ENCODE measurements at places on chromosomes 13 and 19.

- DNase-seq, result no peak
Observed at GRCh38 chr19:17209126-17210036, 5.8 kb upstream of the USE1 start.

DNA sequence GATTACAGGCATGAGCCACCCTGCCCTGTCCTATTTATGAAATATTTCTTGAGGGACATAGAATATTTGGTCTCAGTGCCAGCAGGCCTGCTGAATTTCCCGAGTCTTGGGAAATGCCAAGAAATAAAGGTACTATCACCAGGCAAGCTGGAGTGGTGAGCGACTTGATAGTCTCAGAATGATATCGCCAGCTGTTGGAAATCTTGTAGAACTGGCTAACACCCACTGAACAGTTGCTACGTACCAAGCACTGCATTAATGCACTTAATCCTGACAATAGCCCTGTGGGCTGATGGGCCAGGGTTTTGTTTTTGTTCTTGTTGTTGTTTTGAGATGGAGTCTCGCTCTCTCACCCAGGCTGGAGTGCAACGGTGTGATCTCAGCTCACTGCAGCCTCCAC lies 42.2 kb upstream of the MRI1 start:
- DNase-seq, result no peak

DNA sequence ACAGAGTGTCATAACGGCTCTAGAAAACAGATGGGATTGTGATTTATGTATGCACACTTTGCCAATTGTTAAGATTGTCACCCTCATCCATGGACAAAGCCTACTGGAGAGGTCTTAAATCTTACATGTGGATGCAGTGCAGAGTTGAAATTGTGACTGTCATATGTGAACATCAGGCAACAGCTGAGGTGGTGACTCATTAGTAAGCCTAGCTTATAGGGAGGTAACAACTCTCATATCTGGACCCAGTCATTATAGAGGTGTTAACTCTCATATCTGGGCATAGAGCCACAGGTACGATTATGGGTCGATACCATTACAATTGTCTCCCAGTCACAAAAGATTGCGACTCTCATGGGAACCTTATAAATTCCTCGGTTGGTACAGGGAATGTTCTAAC lies 29.8 kb upstream of the ZNF254 start:
- no peak for DNase-seq

DNA sequence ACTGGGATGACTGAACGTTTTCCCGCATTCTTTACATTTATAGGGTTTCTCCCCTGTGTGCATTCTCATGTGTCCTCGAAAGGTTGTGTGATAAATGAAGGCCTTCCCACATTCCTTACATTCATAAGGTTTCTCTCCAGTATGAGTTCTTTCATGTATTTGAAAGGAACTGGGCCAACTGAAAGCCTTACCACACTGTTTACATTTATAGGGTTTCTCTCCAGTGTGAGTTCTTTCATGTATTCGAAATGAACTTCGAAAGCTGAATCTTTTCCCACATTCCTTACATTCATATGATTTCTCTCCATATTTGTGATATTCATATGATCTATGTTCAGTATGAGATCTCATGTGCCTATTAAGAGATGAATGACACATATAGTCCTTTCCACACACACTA lies 19.4 kb downstream of the ZNF709 start:
- DNase-seq, result no peak

GRCh38 chr13:37412241-37412921 lies 186.2 kb downstream of the POSTN start:
- no peak for DNase-seq

DNA sequence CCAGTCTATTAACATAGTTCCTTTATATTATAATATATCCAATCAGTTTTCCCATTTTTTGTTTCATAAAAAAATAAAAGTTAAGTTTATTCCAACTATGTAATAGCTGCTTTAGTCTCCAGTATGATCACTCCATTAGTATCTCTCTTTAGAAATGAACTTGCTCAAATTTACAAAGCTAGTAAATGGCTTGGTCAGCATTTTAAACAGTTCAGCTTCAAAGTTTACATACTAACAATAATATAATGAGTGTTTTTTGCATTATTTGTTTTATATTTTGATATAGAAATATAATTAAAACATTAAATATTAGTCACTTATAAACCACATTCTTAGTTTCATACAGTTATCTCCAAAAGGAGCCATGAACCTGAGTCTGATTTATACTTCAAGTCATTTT lies 1073.8 kb downstream of the SLITRK5 start:
- no peak for DNase-seq

DNA sequence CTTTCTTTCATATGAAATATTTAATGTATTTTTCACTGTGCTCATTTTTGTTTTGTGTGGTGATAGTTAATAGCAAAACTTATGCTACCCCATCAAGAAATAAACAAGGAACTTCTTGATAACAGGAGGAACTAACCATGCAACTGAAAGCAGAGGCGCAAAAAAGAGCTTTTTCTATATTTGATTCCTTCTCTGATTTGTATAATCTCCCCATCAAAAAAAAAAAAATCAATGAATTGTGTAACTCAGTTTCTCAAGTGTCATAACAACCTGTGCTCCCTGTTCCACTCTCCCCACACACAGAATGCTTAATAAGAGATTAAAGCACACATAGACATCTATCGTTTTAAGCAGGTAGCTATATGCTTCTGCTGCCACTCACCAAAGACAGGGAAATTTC lies 67.3 kb upstream of the MED4 start:
- DNase-seq, result no peak

GRCh38 chr19:47274891-47275761 lies 441 bp downstream of the INAFM1 start:
- DNase-seq, result no peak

DNA sequence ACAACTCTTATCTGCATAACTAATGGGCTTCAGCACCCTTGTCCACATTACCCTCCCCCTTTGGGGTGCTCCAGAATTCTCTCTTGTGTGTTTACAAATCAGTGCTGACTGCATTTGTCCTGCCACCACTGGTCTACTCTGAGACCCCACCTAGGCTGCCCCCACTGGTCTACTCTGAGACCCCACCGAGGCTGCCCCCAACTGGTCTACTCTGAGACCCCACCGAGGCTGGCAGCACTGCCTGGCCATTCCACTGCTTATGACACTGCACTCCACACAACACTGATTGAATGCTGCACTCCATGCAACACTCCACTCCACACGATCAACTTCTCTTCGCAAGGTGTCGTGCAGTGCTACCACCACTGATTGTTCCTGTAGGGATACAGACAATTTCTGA lies 1459.2 kb upstream of the SLC10A2 start:
- no peak for DNase-seq

DNA sequence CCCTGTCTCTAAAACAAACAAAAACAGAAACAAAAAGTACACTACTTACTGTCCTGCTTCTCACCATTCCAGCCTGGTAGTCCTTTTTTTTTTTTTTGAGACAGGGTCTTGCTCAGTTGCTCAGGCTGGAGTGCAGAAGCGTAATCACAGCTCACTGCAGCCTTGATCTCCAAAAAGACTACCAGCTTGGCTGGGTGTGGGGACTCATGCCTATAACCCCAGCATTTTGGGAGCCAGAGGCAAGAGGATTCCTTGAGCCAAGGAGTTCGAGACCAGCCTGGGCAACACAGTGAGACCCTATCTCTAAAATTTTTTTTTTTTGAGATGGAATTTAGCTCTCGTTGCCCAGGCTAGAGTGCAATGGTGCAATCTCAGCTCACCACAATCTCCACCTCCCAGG lies 5.1 kb upstream of the GDF15 start:
- no peak for DNase-seq

GRCh38 chr19:824885-825284 lies 2.8 kb upstream of the AZU1 start:
- DNase-seq, result no peak

DNA sequence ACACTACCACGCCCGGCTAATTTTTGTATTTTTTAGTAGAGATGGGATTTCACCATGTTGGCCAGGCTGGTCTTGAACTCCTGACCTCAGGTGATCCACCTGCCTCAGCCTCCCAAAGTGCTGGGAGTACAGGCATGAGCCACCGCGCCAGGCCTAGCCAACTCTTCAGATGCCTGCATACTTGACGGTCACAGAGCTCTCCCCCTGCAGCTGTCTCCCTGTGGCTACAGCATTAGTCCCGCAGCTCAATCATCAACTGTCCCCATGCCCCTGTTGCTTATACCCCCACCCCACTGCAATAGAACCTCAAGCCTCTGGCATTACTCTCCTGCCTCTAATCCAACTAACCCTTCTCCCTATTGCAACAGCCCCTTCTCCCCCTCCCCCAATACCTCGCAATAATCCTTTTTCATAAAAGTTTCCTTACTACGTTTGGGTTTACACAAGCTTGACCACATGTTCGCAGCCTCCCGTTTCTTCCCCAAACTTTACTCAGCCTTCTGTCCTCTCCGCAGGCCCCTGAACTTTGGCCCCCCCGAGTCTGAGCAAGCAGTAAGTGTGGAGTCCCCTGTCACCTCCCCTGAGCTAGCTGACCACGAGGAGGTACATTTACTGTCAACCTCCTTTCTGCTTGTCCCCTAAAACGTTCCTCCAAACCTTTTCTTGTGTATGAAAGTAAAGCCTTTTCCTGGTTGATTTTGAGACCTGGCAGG lies 1.7 kb downstream of the ZNF77 start:
- DNase-seq, result no peak

DNA sequence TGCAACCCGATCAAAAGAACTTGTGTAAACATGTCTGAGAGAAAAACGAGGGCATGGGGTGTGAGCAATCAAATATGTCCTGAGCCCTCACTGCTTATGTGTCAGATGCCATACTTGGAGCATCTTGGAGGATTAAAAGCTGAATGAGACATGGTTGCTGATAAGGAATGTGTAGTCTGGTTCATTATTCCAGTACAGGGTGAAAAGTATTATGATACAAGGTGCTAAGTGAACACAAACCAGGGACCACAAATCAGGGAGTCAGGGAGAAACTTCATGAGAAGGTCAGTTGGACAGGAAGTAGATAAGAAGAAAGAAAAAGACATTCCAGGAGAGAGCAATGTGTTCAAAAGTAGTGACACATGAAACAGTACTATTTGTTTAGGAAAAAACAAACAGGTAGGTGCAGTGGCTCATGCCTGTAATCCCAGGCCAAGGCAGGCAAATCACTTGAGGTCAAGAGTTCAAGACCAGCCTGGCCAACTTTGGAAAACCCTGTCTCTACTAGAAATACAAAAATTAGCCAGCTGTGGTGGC lies 2.0 kb upstream of the RCBTB1 start:
- DNase-seq, result no peak

DNA sequence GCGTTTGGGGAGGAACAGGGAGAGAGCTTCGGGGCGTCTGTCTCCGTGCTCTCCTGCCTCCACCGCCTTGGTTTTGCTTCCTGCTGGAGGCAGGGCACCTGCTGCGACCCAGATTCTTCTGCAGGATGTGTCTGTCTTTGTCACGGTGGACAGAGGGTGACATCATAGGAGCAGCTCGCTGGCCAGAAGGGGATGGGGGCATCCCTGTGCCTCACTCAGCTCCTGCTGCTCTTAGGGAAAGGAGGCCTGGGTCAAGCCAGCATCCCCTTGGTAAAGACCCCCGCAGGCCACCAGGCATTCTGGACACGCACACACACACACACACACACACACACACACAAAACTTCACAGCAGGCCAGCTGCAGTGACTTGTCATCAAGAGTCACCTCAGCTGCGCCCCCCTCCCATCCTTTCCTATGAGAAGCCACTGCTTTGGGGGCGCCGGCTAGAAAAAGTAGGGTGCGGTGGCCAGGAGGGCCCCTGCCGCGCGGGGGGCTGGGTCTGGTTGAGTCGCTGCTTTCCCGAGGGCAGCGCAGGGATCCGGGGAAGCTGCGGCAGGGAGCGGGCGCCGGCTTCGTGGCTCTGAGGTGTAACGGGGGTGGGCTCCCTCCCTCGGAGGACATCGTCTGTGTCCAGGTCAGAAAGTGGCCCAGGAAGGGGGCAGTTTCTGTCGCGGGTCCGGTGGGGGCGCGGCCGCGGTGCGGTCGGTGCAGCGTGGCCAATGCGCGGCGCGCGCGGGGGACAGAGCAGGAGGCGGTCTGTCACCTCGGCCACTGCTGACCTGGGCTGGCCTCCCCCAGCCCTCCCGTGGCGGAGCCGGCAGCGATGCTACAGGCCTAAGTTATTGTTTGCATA lies 15.8 kb upstream of the NPAS1 start:
- no peak for DNase-seq

- no peak for DNase-seq
Observed at GRCh38 chr19:5114727-5115126, 145.8 kb downstream of the KDM4B start.

GRCh38 chr19:8366961-8367326 lies 3.0 kb downstream of the ANGPTL4 start:
- DNase-seq, result no peak

GRCh38 chr13:53241891-53242348 lies 213.3 kb downstream of the OLFM4 start:
- DNase-seq, result no peak

- DNase-seq, result no peak
Observed at GRCh38 chr13:30376426-30377311, 45.6 kb upstream of the UBE2L5 start.

DNA sequence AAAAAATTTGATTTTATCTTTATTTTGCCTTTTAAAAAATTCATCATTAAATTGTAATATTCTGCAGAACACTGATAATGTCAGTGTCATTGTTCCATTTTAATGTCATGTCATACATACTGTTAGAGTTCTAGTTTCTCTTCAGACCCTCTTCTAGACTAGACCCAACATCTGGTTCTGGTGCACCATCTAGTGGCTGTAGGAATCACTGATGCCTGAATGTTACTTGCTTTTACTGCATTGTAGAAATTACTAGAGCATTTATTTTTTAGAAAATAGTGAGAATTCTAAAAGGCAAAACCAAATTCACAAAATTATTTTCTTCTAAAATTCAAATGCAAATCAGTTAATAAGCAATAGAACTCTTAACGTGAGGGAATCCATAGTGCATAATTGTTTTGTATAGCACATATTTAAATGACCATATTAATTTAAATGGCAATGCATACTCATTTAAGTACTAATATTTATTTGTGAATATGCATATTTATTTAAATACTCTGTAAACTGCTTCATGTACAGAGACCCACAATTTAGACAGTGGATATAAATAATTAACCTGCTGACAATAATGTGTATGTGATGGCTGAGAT lies 425.7 kb downstream of the KLF12 start:
- peak; percentile 25 for DNase-seq

DNA sequence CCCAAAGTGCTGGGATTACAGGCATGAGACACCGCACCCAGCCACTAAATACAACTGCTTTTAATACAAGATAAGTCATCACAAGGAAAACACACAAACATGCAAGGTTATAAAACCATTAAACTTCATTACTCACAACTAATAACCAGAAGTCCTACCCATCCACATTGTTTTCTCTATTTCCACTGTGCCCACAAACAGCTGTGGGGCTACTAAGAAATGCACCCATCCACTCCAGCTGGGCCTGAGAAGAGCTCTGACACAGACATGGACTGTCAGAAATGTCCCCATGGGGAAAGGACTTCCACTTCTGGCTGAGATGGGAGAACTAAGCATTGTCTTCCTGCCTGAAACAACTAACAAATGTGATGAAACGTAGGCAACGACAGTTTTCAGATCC lies 17.2 kb downstream of the SAFB2 start:
- no peak for DNase-seq

DNA sequence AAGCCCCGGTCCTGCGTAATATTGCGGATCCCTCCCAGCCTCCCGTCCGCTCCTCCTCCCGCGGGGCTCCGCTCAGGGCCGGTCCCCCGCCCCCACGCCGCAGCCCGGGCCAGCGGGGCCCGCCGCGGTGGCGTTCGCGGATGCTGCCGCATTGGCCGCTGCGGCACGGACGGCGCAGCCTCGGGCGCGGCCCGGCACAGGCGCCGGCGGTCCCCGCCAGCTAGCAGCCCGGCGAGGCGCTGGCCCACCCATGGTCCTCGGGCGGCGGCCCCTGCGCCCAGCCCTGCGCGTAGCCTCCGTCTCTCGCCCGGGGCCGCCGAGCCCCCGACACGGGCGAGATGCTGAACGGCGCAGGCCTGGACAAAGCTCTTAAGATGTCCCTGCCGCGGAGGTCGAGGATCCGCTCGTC lies at the start of gene ATP8A2:
Gene ATP8A2, plus strand, starts transcription at position 100 of the 409 bp plus-strand sequence. Its CDS starts 239 bp downstream, at position 339.
- DNase-seq, result no peak

Measured in HFF-Myc (cell line).